ENCODE measurements at places on chromosomes 4 and X. TPM values are rescaled to one million over a fixed set of nuclear protein-coding genes. Genes with fewer than 3 reads are reported as not detected.

The SCD5 gene
- total RNA-seq: 0.70 TPM

The GABRE gene
- not detected for total RNA-seq

The EGF gene
- total RNA-seq: not detected

GRCh38 chr4:7462509-7462971 lies 27.8 kb upstream of the PSAPL1 start:
- H3K4me3 ChIP-seq: no peak overlapping the region
- no peaks in the 10 kb centered on the region for H3K4me1 ChIP-seq
- no peaks in the 10 kb centered on the region for H3K36me3 ChIP-seq
- H3K27ac ChIP-seq: no peak overlapping the region
- DNase-seq: no peak

DNA sequence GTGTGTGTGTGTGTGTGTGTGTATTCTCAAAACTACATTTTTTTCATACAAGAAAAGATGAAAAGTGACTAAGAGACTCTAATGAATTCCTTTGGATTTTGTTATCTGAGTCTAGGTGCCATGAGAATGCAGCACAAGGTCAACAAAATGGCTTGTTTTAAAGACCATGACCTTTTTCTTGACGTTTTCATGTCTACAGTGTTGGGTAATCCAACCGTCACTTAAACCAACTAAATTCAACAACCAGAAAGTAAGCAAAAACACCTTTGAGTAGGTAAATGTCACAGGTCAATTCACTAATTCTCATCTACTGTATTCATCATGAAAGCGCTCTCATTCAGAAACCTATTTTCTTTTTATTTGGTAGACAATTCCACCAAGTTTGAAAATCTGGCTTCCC lies 3.1 kb downstream of the SMARCA1 start:
- H3K4me3 ChIP-seq: no peak overlapping the region
- H3K4me1 ChIP-seq: no peaks in the 10 kb centered on the region
- H3K36me3 ChIP-seq: no peaks in the 10 kb centered on the region
- no peak for DNase-seq

GRCh38 chr4:10492464-10492863 lies 35.2 kb upstream of the ZNF518B start:
- no peak overlapping the region for H3K27ac ChIP-seq
- H3K27me3 ChIP-seq: peaks cover 15% of the 10 kb centered on the region
- no peak overlapping the region for H3K4me3 ChIP-seq
- H3K4me1 ChIP-seq: peaks cover 6% of the 10 kb centered on the region
- H3K36me3 ChIP-seq: no peaks in the 10 kb centered on the region
- DNase-seq: no peak

GRCh38 chr4:84733343-84734033 lies 150.6 kb downstream of the CDS1 start:
- no peak for DNase-seq
- peaks cover 2% of the 10 kb centered on the region for H3K27me3 ChIP-seq
- no peak overlapping the region for H3K27ac ChIP-seq
- H3K4me1 ChIP-seq: no peaks in the 10 kb centered on the region
- no peaks in the 10 kb centered on the region for H3K36me3 ChIP-seq

DNA sequence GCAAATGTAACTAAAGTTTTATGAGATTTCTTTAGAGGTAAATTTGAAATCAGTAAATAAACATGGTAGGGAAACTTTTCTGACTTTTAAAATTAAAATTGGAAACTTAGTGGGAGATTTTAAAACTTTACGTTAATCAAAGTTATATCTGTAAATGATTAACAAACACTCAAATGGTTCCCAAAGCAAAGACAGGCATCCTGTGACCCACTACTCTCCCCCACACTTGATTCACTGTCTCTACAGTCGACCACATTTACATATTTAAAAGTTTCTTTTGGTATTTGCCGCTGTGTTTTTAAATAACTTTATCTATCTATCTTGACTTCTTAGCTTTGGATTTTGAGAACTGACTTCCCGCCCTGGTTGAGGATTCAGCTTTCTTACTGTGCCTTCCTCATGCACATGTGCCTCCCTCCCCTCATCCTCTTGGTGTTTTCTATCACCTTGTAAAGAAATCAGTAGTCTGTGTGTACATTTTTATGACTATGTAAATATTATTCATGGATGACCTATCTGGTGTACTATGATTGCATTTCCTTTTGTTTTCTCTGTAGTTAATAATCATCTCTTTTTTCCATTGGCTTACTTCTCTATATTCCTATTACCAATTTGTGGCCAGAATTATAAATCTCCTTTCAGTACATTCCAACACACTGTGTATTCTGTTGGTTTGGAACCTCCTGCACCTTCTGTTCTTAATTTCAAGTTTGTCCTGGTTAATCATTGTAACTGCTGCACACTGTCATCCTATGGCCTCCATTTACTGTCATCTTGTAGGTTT lies 72.6 kb downstream of the WWC2 start:
- DNase-seq: no peak
- no peaks in the 10 kb centered on the region for H3K4me1 ChIP-seq
- H3K27me3 ChIP-seq: peaks cover 10% of the 10 kb centered on the region
- H3K27ac ChIP-seq: no peak overlapping the region

Measured in activated T-helper 1 cell treated with anti-CD3 and anti-CD28 coated beads, Interleukin-12 subunit alpha, Interleukin-12 subunit beta, Interleukin-2, Interleukin-4 antibody, amounts not matched to agents 30 ng/mL and 10 ng/mL and 1 ng/mL, durations not matched to agents 14 hours and 24 hours and 36 hours (primary cell).